ENCODE measurements at places on chromosomes 2 and 18.

GRCh38 chr2:118049816-118050140 is 35.9 kb upstream of the CCDC93 start:
- DNase-seq, result no peak

DNA sequence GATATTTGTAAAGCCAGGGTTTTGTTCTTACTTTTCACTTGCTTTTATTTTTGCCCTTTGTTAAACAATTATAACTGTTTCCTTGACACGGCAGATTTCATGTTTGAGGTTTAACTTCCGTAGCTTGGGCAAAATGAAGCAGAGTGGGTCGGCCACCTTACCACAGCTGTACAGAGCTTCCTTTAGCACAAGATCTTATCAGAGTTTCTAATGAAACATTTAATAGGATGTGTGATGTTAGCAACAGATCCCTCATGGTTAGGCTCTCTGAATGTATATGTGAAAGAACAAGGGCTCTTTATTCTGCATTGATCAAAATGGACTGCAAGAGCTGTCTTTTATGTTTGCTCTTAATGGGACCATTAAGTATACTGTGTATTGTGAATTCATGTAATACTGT is 22.3 kb downstream of the RNF125 start:
- peak; percentile 52 for DNase-seq

- DNase-seq, result no peak
These were observed 3.2 kb downstream of the GLI2 start for GRCh38 chr2:120738786-120739437.

- no peak for DNase-seq
These were observed 176.9 kb downstream of the KCNE4 start for GRCh38 chr2:223228871-223229270.

- no peak for DNase-seq
These were observed 69.8 kb upstream of the GALNT3 start for GRCh38 chr2:165863810-165864261.

DNA sequence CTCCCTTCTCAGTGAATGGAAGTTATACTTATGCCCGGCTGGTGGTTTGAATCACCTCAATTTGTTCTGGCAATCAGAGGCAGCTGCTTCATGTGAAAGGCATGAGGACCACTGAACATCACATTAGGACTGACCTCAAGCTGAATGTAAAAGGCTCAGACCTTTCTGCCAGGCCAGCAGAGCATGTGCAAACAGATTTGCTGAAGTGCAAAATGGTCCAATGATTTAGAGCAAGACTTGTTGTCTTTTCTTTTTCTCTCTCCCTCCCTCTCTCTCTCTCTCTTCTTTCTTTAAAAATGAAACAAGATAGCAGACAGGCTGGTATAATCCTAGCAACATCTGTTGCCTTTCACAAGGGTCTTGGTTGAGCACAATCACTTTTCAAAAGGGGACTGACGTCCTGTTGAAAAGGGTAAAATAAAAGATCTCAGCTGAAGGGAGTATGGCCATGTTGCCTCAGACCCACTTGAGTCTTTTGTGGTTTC is 13.3 kb upstream of the CDH7 start:
- DNase-seq, result no peak

DNA sequence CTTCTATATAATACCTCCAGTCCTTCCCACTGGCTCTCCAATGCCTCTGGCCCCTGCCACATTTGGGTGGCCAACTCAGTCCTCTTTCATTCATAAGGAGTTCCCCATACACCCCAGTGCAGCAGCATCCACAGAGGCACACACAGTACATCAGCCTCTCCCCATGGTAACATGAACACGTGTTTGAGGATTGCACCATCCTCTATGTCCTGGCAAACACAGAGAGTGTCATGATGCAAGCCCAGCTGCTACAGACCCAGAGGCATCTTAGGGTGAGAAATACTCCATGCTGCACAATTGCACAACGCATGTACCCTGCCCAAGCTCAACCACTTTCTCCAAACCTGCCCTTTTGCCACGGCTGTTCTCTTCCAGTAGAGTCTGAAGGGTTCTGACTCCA is 11.5 kb downstream of the IGFBP5 start:
- DNase-seq, result no peak

- no peak for DNase-seq
These were observed 24.2 kb downstream of the TNS1 start for GRCh38 chr2:217978536-217979150.

DNA sequence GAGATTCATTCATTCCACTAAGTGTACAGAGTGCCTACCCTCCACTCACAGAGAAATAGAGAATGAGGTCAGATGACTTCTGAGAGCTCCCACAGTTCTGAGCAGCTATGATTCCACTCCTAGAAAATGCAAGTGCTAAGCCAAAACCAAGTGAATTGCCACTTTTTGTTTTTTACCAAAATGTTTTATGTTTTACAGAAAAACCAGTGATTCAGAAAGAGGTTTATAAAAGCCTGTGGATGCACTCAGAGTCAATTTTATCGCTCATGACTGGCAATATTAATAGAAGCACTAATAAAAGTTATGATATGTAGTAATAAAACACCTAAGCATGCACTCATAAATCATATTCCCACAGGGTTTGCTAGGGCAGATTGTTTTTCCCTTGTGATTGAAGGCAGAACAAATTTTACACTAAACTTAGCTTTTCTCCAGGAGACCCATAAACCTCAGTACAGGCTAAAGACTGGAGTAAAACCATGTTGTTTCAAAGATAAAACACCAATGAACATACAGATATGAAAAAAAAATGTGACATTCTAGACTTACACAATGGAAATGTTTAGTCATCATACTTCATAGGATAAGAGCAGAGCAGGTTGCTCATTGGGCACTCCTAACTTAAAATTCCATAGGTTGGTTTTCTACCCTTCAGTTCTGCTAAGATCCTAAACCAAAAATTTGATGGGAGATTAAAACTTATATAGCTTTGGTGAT is 67.5 kb downstream of the PDK1 start:
- DNase-seq, result no peak

DNA sequence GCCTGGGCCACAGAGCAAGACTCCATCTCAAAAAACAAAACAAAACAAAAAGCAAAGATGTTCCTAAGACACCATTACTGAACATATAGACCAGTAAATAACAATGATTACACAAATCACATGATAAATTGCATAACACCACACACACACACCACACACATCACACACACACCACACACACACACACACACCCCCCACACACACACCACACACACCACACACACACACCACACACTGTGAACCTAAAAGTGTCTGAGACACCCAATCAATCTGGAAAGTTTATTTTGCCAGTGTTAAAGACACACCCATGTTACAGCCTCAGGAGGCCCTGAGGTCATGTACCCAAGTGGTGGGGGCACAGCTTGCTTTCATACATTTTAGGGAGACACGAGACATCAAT is 62.6 kb upstream of the ASAP2 start:
- no peak for DNase-seq

DNA sequence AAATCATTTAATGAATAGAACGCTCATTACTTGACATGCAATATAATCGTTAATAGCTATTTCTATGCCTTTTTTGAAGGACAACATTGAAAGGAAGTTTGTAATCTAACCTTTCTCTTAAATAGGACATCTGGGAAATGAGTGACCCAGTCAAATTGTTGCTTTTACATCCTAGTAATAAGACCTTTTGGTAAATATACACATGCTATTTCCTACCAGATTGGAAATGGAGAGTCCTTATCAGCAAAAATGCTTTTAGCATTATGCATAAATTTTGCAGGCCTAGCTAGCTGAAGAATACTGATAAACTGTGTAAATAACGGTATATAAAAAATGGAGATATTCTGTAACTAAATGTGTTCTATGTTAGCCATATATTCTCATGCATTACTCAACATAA is 567.3 kb upstream of the DSEL start:
- DNase-seq, result no peak

DNA sequence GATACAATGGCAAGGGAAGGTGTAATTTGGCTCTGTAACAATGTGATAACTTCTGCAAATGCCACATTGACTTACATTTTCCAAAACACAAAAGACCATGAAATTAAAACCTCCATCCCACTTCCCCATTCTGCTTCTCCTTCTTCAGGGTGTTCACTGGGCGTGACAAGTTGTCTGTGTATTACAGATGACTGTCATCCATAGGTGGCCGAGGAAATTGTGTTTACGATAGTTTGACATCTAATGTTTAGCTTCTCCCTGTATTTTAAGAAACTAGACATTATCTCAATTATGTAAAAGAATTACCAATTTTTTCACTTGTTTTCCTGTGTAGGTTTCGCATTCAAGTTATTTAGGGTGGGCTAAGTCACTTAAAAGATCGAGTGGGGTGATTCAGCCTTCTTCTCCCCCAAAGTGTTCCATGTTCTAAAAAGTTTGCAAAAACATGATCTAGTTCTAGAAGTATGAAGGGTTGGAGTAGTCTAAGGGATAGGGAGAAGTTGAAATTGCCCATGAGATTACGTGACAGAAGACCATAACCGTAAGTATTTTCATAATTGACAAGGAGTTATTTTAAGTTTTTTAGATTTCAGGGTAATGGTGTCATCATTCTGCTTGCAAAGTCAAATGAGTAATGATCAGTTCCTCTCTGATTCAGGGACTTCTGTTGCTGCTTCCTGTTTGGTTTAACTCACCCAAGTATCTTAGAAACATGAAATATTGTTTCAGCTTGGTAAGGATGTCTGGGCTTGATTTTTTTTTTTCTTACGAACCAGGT is 25.2 kb upstream of the CYTIP start:
- DNase-seq, result no peak

DNA sequence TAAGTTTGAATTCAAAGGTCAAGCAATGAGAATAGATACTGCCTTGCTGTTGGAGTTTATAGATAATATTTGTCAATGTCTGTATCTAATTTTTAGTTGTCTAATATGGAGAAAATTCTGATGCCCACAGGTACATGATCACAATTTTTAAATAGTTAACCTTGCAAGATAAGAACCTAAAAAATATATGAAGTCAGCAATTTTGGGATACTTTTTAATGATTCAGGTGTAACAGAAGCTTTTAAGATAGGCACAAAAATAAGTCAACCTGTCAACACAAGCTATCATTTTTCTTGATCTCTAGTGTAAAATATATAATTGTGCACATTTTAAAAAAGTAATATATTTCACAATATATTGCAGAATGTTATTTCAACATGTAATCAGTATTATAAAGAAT is 92.5 kb upstream of the IL1R2 start:
- no peak for DNase-seq

DNA sequence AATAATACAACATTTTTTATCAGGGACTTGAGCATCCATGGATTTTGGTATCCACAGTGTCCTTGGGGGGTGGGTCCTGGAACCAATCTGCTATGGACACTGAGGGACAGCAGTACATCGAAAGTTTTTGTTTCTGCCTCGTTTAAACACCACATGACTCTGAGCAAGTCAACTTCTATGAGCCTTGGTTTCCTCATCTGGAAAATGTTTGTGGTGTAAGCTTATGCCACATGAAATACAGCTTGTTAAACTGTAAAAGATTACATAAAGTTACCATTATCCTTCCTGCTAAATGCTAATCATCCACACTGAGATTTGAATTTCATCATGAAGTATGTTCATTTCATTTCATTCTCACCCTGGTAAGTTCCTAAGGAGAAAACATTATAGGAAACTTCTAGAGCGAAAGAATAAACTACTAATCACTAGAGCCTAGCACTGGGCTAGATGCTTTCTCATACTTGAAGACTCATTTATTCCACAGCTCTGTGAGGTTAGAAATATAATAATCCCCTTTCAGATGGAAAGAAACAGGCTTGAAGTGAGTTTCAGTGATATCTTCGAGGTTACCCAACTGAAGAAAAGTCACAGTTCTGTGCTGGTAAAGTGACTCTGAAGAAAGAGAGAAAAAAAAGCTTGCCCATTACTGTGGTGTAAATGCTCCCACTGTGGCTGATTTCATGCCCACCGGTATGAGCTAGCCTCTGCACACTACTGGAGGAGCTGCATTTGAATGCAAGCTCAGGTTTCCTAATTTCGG is 29.2 kb downstream of the MCFD2 start:
- no peak for DNase-seq

DNA sequence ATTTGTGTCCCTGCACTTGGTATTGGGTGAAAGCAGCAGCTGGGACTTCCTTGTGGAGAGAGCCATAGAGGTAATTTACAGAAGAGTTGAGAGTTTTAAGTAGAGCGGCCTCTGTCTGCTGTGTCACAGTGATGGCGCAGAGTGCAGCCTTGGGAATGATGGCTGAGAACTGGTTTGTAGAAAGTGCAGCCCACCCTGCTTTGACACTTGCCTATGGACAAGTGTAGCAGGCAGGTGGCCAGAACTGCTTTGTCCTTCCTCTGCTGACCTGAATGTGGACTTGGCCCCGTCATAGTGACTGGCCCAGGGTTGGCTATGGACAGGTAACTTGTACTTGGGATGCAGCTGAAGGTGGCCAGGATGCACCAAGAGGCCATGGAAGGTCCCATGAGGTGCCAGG is 6.4 kb upstream of the ANO7 start:
- no peak for DNase-seq

GRCh38 chr2:44838116-44838790 is 103.2 kb upstream of the SIX3 start:
- DNase-seq, result no peak

DNA sequence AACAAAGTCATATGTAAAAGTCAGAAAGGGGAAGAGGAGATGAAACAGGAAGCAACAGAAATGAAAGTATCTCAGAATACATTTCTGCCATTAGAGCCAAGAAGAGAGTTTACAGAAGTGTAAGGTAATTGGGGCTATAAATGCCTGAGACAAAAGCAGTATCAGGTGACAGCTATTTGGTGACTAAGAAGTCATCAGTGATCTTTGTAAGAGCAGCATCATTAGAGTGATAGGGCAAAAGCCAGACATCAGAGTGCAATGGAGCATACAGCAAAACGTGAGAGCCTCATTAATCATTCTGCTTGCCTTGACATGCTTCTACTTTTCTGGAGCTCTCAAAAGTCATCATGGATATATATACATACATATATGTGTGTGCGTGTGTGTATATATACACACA is 804.7 kb upstream of the PIK3C3 start:
- no peak for DNase-seq

- DNase-seq, result no peak
These were observed 75.5 kb downstream of the TRABD2A start for GRCh38 chr2:84805250-84805958.

- DNase-seq, result no peak
These were observed 8.9 kb upstream of the OSR1 start for GRCh38 chr2:19367326-19367725.

- no peak for DNase-seq
These were observed 20.6 kb downstream of the EVA1A start for GRCh38 chr2:75539955-75540716.

- no peak for DNase-seq
These were observed 73.0 kb upstream of the ZNF397 start for GRCh38 chr18:35167857-35168256.

GRCh38 chr2:64624108-64624610 is 29.6 kb downstream of the SERTAD2 start:
- DNase-seq, result no peak
